ENCODE measurements at places on chromosomes 16 and 17.
A peak's percentile ranks its signal among the peaks of the same experiment; 100 is the strongest.

- peaks cover 30% of the 10 kb centered on the region for H3K4me1 ChIP-seq
- peak; percentile 81 for DNase-seq
- H3K27me3 ChIP-seq, result no peaks in the 10 kb centered on the region
- H3K36me3 ChIP-seq, result peaks cover under 1% of the 10 kb centered on the region
- H3K4me3 ChIP-seq, result peak overlapping the region; percentile 79
Observed at GRCh38 chr17:1490643-1491442, 1.6 kb downstream of the MYO1C start.

DNA sequence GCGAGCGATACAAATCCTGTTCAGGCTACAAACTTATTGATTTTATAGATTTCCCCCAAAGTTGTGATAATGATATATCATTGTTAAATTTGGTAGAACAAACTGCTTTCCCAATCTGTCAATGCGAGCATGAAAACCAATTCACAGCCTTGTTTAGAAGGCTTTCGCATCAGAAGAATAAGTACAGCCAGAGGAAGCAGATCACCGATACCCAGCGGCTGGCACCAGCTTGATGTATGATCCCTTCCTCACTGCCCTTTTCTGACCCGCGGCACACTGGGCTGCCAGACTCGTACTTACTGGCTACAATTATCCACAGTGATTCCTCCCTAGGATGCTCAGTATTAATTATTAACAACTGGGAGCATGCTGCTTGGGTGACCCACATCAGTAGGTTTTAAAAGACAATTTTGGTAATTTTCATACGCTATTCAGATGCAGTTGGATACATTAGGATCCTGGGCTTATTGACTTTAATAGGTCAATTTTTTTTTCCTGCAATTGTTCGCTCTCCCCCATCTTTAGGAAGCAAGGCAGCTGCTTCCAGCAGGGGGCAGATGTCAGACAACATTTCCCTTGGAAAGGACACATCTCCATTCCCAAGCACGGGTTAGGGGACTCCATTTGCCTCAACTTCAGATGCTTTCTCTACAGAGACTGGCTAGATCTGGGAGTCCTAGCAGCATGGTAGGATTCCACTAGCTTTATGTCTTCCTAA, 582.7 kb upstream of the PSMD7 start:
- H3K27ac ChIP-seq, result no peak overlapping the region
- H3K27me3 ChIP-seq, result no peaks in the 10 kb centered on the region
- H3K4me3 ChIP-seq, result no peak overlapping the region
- H3K4me1 ChIP-seq, result no peaks in the 10 kb centered on the region
- DNase-seq, result no peak

- DNase-seq, result no peak
- no peaks in the 10 kb centered on the region for H3K27me3 ChIP-seq
- no peaks in the 10 kb centered on the region for H3K36me3 ChIP-seq
- H3K27ac ChIP-seq, result no peak overlapping the region
Observed at GRCh38 chr16:3346041-3346440, 9.6 kb upstream of the OR2C1 start.

GRCh38 chr16:74192281-74192797, 104.3 kb upstream of the PSMD7 start:
- no peaks in the 10 kb centered on the region for H3K27me3 ChIP-seq
- no peak for DNase-seq
- no peaks in the 10 kb centered on the region for H3K36me3 ChIP-seq
- no peak overlapping the region for H3K27ac ChIP-seq
- no peak overlapping the region for H3K4me3 ChIP-seq

GRCh38 chr17:77254951-77255825, 114.4 kb downstream of the SEC14L1 start:
- peak; percentile 70 for DNase-seq
- H3K36me3 ChIP-seq, result no peaks in the 10 kb centered on the region
- H3K4me3 ChIP-seq, result no peak overlapping the region
- peaks cover 11% of the 10 kb centered on the region for H3K4me1 ChIP-seq
- peak overlapping the region; percentile 36 for H3K27ac ChIP-seq

DNA sequence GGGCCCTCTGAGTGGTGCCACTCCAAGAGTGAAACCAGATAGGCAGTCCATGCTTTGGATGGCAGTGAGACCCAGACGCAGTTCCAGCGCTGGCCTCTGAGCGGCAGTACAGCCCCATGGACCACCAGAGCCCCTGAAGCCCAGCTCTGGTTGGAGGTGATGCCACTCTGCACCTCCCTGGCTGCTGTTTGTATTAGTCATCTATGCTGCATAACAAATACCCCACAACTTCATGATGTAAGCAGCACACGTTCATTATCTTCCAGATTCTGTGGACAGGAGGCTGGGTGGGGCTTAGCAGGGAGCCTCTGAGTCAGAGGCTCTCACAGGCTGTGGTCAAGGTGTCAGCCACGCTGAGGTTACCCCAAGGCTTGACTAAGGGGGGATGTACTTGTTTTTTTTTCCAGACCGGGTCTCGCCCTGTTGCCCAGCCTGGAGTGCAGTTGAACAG, 5.1 kb upstream of the NME4 start:
- no peaks in the 10 kb centered on the region for H3K4me1 ChIP-seq
- H3K4me3 ChIP-seq, result no peak overlapping the region
- H3K36me3 ChIP-seq, result no peaks in the 10 kb centered on the region

GRCh38 chr17:40019140-40019991, 4.1 kb downstream of the CSF3 start:
- H3K27me3 ChIP-seq, result no peaks in the 10 kb centered on the region
- H3K36me3 ChIP-seq, result peaks cover 41% of the 10 kb centered on the region
- H3K4me1 ChIP-seq, result no peaks in the 10 kb centered on the region
- H3K27ac ChIP-seq, result no peak overlapping the region
- no peak for DNase-seq

DNA sequence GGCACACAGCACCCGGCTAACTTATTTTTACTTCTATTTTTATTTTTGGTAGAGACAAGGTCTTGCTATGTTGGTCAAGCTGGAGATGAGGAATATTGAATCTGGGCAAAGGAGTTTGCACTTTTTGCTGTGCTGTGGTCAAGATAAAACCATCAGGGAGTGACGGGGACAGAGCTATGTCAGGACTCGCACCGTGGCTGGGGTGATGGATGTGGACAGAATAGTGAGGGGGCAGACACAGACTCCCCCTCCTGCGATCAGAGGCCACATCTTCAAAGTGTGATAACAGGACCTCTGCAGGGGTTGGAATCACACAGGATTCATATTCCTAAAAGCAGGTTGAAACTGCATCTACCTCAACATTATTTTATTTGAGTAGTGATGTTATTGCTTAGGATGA, 25.6 kb downstream of the IL21R start:
- peak; percentile 16 for DNase-seq
- H3K27me3 ChIP-seq, result no peaks in the 10 kb centered on the region

DNA sequence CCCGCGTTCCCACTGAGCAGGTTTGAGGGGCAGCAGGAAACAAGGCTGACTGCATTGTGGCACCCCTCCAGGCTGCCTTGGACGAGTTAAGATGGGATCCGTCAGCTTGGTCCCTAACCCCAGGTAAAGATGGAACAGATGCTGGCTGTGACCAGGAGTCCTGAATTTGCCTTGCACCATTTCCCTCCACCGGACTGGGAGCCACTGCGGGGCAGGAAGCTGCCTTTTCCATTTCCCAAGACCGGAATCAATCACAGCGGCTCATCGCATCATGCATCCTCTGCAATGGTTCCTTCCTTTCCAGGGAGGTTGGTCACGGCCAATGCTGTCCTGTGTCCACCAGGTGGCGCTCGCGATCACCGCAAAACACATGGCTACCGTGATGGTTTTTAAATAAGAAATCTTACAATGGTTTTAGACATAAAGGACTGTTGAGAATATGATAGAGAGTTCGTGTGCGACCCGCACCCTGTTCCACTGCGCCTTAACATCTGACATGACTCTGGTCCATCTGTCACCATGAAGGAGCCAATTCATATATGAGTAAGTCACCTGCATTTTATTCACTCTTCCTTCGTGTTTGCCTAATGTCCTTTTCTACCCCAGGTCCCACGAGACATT, 6.8 kb upstream of the MEAK7 start:
- no peaks in the 10 kb centered on the region for H3K36me3 ChIP-seq
- H3K27ac ChIP-seq, result no peak overlapping the region
- H3K4me3 ChIP-seq, result peak overlapping the region; percentile 4
- no peaks in the 10 kb centered on the region for H3K4me1 ChIP-seq

DNA sequence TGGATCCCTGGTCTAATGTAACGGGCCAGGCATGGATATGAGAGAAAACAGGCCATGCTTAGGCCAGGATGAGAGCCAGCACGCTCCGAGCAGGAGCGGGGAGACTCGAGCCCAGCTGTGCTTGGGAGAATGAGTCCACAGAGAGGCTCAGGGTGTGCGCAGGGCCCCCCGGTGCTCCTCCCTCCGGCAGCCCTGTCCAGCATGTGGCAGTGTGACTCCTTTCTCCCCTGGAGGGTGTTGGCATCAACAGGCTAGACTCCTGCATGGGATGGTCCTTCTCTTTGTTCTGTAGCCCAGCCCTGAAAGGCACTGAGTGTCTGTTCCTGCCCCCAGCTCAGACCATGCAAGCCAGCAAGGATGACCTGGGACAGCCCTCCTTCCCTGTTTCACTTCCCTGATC, 23.4 kb downstream of the PGS1 start:
- H3K4me1 ChIP-seq, result no peaks in the 10 kb centered on the region
- peaks cover 50% of the 10 kb centered on the region for H3K36me3 ChIP-seq
- DNase-seq, result no peak
- H3K27ac ChIP-seq, result no peak overlapping the region
- no peak overlapping the region for H3K4me3 ChIP-seq

GRCh38 chr17:51054748-51055147, 65.9 kb downstream of the SPAG9 start:
- H3K27ac ChIP-seq, result no peak overlapping the region
- H3K4me1 ChIP-seq, result no peaks in the 10 kb centered on the region
- no peaks in the 10 kb centered on the region for H3K27me3 ChIP-seq
- H3K36me3 ChIP-seq, result no peaks in the 10 kb centered on the region
- H3K4me3 ChIP-seq, result no peak overlapping the region

DNA sequence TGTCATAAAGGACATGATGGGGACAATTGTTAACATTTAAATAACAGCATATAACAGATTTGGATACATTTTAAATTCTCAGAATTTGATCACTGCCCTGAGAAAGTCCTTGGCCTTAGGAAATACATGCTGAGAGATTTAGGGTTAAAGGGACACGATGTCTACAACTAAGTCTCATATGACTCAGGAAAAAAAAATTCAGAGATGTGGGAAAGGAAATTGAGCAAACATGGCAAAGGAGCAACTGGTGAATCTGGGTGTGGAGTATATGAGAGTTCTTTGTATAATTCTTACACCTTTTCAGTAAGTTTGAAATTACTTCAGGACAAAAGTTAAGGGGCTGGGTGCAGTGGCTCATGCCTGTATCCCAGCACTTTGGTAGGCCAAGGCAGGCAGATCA, 18.2 kb downstream of the MPP3 start:
- H3K4me1 ChIP-seq, result no peaks in the 10 kb centered on the region
- no peak overlapping the region for H3K4me3 ChIP-seq
- peaks cover 60% of the 10 kb centered on the region for H3K36me3 ChIP-seq
- H3K27ac ChIP-seq, result no peak overlapping the region
- no peak for DNase-seq

- DNase-seq, result no peak
- H3K4me1 ChIP-seq, result no peaks in the 10 kb centered on the region
- H3K27me3 ChIP-seq, result no peaks in the 10 kb centered on the region
Observed at GRCh38 chr16:23848958-23849357, 13.2 kb downstream of the PRKCB start.
